ENCODE measurements at places on chromosomes 7 and 10. TPM values are rescaled to one million over a fixed set of nuclear protein-coding genes. Genes with fewer than 3 reads are reported as not detected.

Gene ENTPD1
- 0.09 TPM for total RNA-seq

Gene FOXI2
- total RNA-seq = not detected

Gene CDK14
- 48.7 TPM for total RNA-seq

Gene UPK3B
- total RNA-seq = not detected

Gene CCDC3
- total RNA-seq = 0.05 TPM

Gene ORAI2
- total RNA-seq = 71.9 TPM

Gene MRPS16
- 45.4 TPM for total RNA-seq

Gene ITPRID1
- not detected for total RNA-seq

Gene ASIC3
- 0.05 TPM for total RNA-seq

Gene ARHGAP12
- 53.7 TPM for total RNA-seq

Gene TFR2
- 0.89 TPM for total RNA-seq

Gene TMEM176A
- not detected for total RNA-seq

Gene ADAM22
- 1.8 TPM for total RNA-seq

Gene SORBS1
- total RNA-seq = 20.9 TPM

Gene GLI3
- 7.2 TPM for total RNA-seq

Gene SUN3
- not detected for total RNA-seq

Gene DIP2C
- 19.0 TPM for total RNA-seq

Gene VTI1A
- total RNA-seq = 33.9 TPM

Gene ARL5B
- total RNA-seq = 28.5 TPM

Gene IDI2
- total RNA-seq = not detected

Gene KIAA1217
- 7.1 TPM for total RNA-seq

Gene MBL2
- total RNA-seq = not detected

Gene HOXA3
- total RNA-seq = 6.8 TPM
